Omental fat pad (tissue), 4 donors: ENCODE measurements at places on chromosomes 1 and 21. TPM values are rescaled to one million over a fixed set of nuclear protein-coding genes. Genes with fewer than 3 reads are reported as not detected.

GRCh38 chr1:113178522-113178921 is 105.5 kb downstream of the LRIG2 start:
- no peak for DNase-seq

The ANGPTL1 gene
- 26.1 TPM for total RNA-seq

DNA sequence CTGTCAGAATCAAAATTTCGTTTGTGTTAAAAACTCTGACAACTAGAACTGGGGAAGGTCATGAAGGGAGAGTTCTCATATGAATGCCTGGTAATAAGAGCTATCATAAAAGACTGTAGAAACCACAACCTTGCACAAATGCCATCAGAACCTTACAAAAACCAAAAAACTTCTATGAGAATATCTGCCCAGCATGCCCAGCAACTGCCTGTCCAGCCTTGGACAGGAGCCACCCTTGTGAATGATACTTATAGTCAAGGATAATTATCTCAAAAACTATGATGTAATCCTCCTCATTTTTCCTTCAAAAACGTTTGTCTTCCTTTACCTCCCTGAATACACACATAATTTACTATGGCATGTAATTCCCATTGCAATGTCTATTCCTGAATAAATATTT is 53.4 kb upstream of the C1orf185 start:
- no peak for DNase-seq

DNA sequence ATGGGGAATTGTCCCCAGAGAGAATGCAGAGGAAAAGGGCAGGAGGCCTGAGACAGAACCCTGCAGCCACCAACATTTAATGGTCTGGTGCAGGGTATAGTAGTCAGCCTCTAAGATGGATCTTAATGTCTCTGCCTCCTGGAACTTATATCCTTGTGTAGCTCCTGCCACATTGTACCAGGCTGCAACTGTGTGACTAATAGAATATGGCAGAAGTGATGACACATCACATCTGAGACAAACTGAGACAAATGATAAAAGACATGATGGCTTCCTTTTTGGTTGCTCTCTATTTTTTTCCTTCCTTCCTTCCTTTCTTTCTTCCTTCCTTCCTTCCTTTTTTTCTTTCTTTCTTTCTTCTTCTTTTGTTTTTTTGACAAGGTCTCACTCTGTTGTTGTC is 37.1 kb upstream of the CYP4B1 start:
- DNase-seq = no peak

DNA sequence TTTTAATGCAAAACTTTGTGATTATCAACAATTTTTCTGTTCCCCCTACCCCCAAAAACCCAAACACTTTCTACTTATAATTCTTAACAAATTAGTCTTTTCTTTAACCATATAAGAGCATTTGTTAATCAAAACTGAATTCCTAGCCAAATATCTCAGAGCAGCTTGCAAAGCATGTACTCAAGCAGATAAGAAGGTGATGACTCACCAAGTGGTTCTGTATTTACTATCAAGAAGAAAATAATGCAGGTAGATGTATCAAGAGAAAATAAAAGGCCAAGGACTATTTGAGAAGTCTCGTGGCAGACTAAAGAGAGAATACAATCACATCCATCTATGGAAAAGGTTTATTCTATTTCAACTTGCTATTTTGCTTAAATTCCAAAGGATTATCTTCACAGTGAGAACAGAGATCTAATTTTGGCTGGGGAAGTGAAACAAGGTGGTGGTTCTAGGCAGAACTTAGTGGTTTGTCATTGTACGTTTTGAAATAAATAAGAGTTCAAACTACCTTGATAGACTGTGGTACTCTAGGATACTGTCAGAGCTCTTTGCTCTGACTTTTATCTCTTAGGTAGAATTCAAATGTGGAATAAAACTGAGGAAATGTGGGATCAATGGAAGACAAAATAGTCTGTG is 94.7 kb upstream of the NRIP1 start:
- DNase-seq = no peak

DNA sequence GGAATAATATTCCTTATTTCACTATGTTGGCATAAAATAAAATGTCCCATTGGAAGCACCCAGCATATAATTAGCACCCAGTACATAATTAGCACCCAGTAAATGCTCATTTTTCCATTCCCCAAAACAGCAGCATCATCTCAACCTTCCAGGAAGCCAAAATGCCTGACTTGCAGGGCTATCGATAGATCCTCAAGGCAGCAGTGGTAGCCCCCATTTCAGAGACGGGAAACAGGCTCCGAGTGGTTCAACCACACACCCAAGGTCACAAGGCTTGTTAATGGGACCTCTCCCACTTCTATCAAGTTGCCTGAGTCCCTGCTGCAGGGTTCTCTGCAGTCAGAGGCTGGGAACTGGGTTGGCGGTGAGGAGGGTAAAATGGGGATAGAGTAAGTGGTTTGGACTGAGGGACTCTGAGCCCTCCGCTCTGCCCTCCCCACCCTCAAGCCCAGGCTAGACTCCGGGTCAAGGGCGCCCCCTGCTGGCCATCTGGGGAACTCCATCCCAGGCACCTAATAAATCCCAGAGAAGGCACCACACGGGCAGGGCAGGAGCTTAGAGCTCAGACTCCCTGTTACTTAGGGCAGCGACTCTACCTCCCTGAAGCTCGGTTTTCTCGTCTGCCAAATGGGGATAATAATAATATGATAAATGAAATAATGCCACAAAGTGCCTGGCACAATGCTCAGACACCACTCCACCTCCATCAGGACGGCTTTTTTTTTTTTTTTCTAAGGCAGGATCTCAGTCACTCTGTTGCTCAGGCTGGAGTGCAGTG is 21.9 kb upstream of the LAPTM5 start:
- DNase-seq = peak; percentile 96

GRCh38 chr1:80731241-80731894 is 1069.4 kb upstream of the ADGRL2 start:
- no peak for DNase-seq

The HCRTR1 gene
- not detected for total RNA-seq
